ENCODE measurements at places on chromosomes 2 and 18. TPM values are rescaled to one million over a fixed set of nuclear protein-coding genes. Genes with fewer than 3 reads are reported as not detected.

The IL36G gene
- total RNA-seq = not detected

The EPG5 gene
- total RNA-seq = 28.7 TPM

DNA sequence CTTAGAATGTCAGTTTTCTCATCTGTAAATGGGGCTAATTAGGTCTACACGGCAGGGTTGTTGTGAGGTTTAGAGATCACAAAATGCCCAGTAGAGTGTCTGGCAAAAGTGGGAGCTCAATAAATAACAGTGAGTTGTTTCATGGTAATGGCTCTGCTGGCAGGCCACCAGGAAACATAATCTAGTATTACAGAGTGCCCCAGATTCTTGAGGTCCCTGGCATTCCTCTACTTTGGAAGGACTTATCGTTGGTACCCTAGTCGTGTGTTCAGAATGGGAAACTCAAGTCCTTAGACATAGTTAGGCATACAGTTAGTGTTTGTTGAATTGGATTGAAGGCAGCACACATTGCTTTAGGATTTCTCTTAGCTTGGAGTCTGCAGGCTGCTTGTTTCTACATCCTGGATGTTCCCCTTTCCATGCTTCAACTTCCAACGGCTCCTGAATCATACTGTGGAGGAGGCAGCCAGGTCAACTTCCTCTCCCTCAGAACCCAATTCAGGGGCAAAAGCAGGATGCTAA, 161.5 kb upstream of the FOSL2 start:
- no peaks in the 10 kb centered on the region for H3K27me3 ChIP-seq
- DNase-seq = no peak
- H3K4me3 ChIP-seq = no peak overlapping the region

- peaks cover 15% of the 10 kb centered on the region for H3K36me3 ChIP-seq
- H3K4me3 ChIP-seq = no peak overlapping the region
- H3K27ac ChIP-seq = no peak overlapping the region
- peaks cover 3% of the 10 kb centered on the region for H3K4me1 ChIP-seq
Measured at GRCh38 chr2:99205491-99205890, 24.5 kb downstream of the MRPL30 start.

- H3K4me3 ChIP-seq = no peak overlapping the region
- H3K27me3 ChIP-seq = peaks cover 9% of the 10 kb centered on the region
- no peaks in the 10 kb centered on the region for H3K36me3 ChIP-seq
- H3K27ac ChIP-seq = no peak overlapping the region
- DNase-seq = no peak
Measured at GRCh38 chr2:144702051-144702450, 182.1 kb upstream of the ZEB2 start.

- no peak overlapping the region for H3K27ac ChIP-seq
- H3K4me3 ChIP-seq = no peak overlapping the region
- no peaks in the 10 kb centered on the region for H3K27me3 ChIP-seq
- H3K36me3 ChIP-seq = peaks cover 22% of the 10 kb centered on the region
- no peak for DNase-seq
Measured at GRCh38 chr2:170073288-170073687, 104.7 kb upstream of the MYO3B start.
